ENCODE measurements at places on chromosomes 16 and 17.
A peak's percentile ranks its signal among the peaks of the same experiment; 100 is the strongest.

- DNase-seq: no peak
Observed at GRCh38 chr17:28861393-28862203, 6.8 kb downstream of the ERAL1 start.

- DNase-seq: no peak
Observed at GRCh38 chr17:32926183-32926582, 1.8 kb upstream of the TMEM98 start.

- no peak for DNase-seq
Observed at GRCh38 chr16:74252329-74252728, 44.3 kb upstream of the PSMD7 start.

DNA sequence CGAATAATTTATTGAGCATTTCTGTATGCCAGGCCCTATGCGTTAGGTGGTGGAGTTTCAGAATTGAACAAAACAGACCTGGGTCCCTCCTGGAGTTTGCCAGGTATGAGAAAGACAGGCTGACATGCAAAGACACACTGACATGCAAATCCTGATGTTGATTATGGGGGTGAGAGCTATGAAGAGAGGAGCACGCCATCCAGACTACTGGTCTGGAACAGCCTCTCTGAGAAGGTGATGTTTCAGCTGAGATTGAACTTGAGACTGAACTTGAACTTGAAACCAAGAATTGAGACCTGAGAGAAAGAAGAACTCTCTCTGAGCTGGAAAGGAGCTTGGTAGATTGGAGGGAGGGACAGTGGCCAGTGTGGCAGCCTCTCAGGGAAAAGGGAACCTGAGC, 14.2 kb upstream of the CACNG4 start:
- DNase-seq: no peak

GRCh38 chr17:14776791-14777190, 475.9 kb downstream of the HS3ST3B1 start:
- DNase-seq: no peak

DNA sequence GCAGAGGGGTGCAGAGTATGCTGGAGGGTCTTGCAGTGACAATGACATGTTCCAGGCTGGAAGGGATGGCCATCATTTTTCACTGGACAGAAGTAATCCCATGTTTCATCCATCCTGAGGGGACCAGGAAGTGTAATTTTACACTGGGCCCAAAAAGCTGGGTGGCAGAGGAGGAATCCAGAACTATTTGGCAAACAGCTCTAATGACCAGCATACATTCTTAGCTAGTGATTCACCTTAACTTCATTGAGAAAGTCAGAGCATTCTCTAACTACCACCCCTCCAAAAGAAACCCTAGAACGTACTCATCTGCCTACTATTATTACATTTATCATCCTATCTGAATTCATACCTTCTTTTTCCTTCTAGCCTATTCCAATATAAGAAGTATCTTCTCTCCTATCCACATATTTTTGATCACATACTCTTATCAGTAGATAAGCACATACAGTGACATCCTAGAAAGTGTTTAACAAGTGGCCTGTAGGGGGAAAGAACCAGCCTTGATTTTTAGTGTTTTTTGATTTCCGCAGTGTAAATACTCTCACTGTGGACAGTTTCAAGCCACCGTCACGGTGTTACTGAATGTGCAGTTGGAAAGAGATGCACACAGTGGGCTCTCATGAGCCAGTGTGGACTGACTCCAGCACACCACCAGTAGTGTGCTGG, 118.1 kb downstream of the FTO start:
- DNase-seq: no peak

DNA sequence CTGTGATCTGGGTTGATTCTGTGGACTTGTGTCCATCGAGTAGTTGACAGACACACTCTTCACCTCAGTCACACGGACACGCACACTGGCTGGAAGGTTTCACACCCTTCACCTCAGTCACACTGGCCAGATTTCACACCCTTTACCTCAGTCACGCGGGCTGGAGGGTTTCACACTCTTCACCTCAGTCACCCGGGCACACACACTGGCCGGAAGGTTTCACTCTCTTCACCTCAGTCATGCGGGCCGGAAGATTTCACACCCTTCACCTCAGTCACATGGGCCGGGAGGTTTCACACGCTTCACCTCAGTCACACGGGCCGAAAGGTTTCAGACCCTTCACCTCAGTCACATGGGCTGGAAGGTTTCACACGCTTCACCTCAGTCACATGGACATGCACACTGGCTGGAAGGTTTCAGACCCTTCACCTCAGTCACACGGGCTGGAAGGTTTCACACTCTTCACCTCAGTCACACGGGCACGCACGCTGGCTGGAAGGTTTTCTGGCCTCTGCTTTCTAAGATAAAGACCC, 96.2 kb downstream of the PGS1 start:
- DNase-seq: no peak

DNA sequence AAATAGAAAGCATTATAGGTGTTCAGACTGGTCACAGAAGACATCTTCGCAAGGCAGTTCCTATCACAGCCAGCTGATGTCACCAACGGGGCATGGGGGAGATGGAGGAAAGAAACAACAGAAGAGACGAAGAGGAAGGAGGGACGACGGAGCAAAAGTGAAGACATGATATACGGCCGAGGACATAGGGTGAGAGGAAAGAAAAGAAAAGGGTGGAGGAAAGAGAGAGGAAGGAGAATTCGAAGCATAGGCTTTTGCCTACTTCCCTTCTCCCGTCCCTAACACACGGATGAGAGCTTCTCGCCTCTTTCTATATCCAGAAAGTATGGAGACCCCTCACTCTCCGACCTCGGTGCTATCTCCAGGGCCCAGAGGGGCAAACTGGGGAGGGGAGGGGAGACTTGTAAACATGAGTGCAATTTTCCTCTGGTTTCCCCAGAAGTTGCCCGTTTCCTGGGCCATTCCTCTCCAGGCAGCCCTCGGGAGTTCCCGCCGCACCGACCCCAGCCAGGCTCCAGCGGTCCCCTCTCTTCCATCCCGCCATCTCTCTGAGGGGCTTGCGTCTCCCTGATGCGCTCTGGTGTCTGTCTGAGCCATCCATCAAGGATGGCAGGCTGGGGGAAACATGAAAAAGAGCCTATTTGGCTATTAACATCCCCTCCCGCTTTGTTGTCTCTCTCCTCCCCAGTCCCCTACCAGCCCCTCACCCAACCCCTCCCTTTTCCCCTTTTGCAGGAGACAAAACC, 26.0 kb downstream of the COPZ2 start:
- peak; percentile 69 for DNase-seq

- no peak for DNase-seq
Observed at GRCh38 chr16:50183316-50183715, 30.2 kb downstream of the TENT4B start.

- peak; percentile 94 for DNase-seq
Observed at GRCh38 chr16:3152277-3152990, 17.6 kb downstream of the ZNF213 start.

- DNase-seq: no peak
Observed at GRCh38 chr16:81928975-81929374, 82.3 kb downstream of the SDR42E1 start.

DNA sequence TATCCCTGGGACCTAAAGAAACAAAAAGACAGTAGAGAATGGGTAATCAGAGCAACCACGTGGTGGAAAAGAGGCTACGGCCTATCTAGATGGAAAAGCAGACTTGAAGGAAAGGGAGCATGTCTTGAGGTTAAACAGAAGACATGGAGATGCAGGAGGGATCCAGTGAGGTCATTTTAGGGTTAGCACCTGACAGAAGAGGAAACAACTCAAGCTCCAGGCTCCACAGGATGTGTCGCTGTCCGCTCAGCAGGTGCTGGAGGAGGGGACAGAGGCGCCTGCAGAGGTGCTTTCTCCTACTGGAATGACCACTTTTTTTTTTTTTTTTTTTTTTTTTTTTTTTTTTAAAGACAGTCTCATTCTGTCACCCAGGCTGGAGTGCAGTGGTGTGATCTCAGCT, 47.5 kb upstream of the CLEC3A start:
- no peak for DNase-seq

DNA sequence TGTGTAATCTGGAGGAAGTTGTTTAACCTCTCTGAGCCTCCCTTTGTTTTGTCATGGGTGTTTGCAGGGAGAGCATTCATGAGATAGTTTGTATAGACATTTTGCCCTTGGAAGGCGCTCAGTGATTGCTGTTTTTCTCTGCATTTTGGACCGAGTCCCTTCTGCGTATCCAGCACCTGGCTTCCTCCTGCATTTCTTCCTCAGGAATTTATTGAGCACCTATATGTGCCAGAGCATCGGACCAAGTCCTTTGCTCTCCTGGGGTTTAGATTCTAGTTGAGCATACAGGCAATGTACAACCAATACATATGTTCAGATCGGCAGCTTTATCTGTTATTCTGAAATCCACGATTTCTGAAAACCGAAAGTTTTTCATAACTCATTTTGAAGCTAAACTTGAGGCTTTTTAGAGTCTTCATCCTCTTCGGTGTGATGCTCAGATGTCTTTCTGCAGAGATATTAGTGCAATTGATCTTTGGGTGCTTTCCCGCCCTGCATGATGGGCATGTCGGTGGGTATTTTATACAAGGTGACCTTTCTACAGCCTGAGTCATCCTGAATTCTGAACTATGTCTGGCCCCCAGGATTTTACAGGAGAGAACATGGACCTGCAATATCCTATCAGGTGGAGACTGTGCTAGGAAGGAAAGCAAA, 4.1 kb downstream of the IL4R start:
- DNase-seq: no peak

DNA sequence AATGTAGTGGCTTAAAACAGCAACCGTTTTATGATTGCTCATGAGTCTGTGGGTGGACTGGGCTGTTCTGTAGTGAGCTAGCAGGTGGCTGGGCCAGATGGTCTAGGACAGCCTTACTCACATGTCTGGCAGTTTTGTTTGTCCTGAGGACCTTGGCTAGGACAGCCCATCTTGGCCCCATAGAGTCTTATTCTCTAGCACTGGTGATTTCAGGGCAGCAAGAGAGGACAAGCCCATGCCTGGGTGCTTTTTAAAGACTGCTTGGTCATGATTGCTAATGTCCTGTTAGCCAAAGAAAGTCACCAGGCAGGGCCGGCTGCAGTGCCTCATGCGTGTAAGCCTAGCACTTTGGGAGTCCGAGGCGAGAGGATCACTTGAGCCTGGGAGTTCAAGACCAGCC, 139.8 kb downstream of the KATNIP start:
- DNase-seq: no peak

DNA sequence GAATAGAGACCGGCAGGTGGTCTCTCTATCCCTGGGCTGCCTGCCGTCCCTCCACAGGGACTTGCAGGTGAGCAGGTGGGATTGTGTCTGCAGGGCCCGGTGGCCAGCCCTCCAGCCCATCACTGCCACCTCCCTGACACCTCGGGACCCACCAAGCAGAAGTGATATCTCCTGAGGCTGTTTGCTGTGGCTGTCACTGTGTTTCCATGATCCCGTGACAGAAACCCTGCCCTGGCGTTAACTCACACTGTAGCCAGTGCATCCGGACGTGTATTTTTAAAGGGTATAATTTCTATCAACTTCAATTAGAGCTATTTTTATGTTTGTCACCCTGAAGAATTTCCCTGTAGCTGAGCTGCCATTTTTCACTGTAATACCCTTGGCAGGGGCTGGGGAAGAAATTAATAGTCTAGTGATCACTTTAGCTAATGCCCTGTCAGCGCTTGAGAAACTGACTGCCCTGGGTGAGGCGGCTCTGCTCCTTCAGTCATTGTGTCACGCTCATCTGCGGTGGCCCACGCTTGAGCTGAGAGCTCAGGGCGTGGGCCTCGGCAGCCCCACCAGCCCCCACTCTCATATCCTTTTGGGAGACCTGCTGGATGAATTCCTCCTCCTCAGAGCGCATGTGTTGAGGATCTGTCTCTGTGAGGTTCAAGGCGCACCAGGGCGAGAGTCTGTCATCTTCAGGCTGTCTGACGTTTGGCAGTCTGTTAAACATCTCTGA, 229.9 kb upstream of the CIBAR2 start:
- no peak for DNase-seq
